GM23248 (cell line): ENCODE measurements at places on chromosomes 4 and X. TPM values are rescaled to one million over a fixed set of nuclear protein-coding genes. Genes with fewer than 3 reads are reported as not detected.

Gene TMEM47
- total RNA-seq = 185 and 188 TPM in 2 replicates

Gene NPY1R
- total RNA-seq = not detected in 2 replicates

Gene MAGEE1
- total RNA-seq = 0.86 and 1.1 TPM in 2 replicates

Gene KIAA0232
- 20.6 and 32.6 TPM in 2 replicates for total RNA-seq

Gene IL3RA
- not detected in 2 replicates for total RNA-seq

Gene AFP
- not detected in 2 replicates for total RNA-seq

Gene YTHDC1
- total RNA-seq = 38.0 and 41.4 TPM in 2 replicates

Gene KLKB1
- not detected in 2 replicates for total RNA-seq

Gene LDB2
- total RNA-seq = 76.6 and 79.7 TPM in 2 replicates

Gene PCDH10
- 0.11 TPM in 1 of 2 replicates, not detected in the other for total RNA-seq

Gene CFAP47
- not detected in 2 replicates for total RNA-seq

Gene VCX3A
- total RNA-seq = not detected in 2 replicates

Gene SSX3
- total RNA-seq = not detected in 2 replicates

DNA sequence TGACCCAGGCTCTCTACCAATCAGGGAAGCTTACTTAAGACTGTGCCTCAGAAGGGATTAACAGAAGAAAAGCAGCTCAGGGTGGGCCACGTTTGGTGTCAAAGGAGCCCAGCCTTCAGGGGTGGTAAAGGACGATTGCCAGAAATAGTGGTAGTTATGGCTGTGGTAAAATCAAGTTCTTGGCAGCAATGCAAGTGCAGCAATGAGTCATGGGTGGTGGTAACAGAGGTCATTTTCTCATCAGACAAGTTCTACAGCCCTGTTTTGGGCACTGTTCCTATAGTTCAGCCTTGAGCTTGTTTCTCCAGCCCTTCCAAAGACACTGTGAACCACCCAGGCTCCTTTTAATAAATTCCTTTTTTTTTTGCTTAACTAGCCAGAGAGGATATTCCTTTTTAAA is 120.3 kb downstream of the EFHC2 start:
- DNase-seq = peak; percentile 51

- DNase-seq = peak; percentile 55
Observed at GRCh38 chrX:2497961-2498780, 2.6 kb downstream of the DHRSX start.

DNA sequence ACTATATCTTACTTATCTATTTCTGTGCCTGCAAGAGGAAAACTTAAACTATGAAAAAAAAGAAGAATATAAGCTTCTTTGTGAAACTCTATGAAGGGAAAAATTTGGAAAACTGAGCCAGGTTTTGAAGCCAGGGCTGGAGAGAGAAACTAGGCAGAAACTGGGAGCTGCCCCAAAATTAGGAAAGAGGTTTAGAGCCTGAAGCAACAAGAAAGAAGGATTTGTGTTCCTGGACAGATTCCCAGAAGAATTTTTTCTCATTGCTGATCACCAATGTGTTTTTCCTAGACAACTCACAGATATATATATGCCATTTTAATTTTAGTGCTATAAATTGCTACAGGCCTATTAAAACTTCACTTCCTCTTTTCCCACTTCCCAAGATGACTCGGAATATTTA is 245.0 kb upstream of the GEMIN8 start:
- DNase-seq = no peak

DNA sequence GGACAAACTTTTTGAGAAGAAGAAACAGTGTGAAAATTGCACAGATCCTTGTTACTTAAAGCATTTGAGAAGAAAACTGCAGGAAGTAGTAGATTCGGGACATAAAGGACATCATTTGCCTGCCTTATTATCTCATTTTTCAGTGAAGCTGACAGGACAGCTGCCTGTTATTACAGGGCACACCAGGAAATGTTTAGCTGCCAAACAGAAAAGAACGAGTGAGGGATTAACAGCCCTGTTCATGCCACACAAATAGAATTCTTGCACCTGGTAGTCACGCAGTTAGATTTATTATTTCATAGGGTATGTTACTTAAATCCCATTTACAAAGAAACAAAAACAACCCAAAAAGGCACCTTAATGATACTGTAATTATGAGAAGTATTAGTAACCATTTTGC is 100.6 kb downstream of the CHIC2 start:
- DNase-seq = peak; percentile 32

DNA sequence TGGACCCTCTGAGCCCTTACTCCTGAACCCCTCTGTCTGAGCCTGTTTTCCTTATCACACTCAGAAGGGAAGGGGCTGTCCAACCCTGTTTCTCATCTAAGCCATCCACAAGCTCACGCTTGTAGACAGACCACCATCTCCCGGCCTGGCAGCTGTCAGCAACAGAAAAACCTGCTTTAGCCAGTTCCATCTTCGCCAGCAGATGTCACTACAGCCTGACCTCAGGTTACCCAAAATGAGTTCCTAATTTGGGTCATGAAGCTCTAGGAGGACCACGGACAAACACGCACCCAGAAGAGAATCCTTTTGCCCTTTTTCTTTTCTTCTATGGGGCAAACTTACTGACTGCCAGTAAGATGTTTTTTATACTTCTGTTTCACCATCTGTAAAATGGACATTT is 445.4 kb downstream of the BCOR start:
- DNase-seq = peak; percentile 39

DNA sequence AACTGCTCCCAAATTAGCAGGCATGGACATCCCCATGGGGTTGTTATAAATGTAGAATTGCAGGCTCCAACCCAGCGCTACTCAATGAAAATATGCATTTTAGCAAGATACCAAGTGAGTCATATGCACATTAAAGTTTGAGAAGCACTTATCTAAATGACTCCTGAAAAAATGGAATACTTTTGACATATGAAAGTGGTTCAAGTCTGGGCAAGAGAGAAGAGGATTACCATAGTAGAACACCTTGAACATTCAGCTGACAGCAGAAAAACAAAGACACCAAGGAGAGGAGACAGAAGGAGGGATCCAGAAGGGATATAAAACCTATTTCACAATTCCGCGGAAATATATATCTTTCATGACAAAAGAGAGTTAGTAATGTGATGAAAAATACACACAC is 63.2 kb upstream of the CT83 start:
- DNase-seq = no peak

GRCh38 chrX:41265615-41266014 is 68.3 kb upstream of the DDX3X start:
- DNase-seq = peak; percentile 89

- no peak for DNase-seq
Observed at GRCh38 chr4:41665636-41666207, 82.8 kb downstream of the PHOX2B start.

GRCh38 chr4:164924670-164925238 is 47.8 kb downstream of the APELA start:
- DNase-seq = peak; percentile 15

DNA sequence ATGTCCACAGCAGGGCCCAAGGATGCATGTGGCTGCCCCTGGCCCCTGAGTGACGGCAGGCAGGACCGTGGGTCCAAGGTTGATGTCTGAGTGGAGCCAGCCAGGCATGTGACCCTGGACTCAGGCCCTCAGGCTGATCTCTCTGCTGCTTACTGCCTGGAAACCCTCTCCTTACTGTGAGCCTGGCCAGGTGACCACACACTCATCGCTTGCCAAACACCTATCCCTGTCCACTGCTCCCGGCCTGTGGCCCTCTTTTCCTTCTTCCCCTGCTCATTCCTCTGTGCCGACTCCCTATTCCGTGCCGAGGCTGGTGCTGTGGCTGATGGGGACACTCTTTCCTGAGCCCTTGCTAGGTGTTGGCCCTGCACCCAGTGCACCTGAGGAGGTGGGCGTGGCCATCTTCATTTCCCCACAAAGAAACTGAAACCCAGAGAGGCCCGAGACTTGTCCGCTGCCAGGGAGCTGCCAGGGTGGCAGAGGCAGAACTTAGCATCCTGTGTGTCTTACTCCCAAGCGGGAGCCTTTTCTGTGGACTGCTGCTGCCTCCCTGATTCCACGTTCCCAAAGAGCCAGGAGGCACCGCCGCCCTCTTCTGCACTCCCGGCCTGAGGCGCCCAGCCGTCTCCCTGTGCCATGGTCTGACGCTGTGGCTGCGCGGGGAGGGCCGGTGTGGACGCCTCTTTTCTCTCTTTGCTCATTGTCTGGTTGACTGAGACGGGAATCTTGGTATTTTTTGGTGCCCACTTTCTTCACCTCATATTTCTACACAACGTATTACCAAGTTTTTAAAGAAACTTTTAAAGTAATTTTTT is 11.2 kb upstream of the RNF4 start:
- no peak for DNase-seq

GRCh38 chrX:1899841-1900240 is 285.0 kb downstream of the ASMT start:
- no peak for DNase-seq

DNA sequence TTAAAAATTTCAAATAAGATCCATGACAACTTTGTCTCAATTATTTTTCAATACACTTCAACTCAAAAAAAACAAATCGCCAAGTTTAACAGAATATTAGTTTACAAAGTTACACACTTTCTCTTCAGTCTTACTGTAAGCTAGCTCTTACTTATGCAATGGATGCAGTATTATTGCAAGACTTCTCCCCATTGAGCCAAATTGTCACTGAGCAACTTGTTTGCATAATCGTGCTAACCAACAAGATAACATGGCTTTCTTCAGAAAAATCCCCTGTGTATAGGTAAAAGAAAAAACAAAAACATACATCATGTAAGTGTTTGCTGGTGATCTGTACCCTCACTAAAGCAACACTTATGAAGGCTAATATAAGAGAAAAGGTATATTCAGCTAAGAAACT is 18.9 kb downstream of the DNAJB14 start:
- DNase-seq = no peak

DNA sequence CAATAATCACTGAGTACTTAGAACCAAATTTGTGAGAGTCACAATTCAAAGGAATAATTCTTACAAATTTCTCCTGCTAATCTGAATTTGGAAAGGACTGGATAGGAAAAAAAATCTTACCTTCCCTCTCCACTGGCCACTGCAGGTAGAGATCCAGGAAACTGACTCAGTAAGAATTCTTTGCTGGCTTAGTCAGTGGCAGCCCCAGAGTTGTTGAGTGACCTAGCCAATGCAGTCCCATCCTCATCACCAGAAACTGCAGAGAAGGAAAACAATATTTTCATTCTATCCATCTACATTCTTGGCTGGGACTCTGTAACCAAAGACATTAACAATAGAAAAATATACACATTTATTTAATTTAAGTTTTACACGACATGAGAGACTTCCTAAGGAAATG is 572.0 kb downstream of the ADGRL3 start:
- no peak for DNase-seq

DNA sequence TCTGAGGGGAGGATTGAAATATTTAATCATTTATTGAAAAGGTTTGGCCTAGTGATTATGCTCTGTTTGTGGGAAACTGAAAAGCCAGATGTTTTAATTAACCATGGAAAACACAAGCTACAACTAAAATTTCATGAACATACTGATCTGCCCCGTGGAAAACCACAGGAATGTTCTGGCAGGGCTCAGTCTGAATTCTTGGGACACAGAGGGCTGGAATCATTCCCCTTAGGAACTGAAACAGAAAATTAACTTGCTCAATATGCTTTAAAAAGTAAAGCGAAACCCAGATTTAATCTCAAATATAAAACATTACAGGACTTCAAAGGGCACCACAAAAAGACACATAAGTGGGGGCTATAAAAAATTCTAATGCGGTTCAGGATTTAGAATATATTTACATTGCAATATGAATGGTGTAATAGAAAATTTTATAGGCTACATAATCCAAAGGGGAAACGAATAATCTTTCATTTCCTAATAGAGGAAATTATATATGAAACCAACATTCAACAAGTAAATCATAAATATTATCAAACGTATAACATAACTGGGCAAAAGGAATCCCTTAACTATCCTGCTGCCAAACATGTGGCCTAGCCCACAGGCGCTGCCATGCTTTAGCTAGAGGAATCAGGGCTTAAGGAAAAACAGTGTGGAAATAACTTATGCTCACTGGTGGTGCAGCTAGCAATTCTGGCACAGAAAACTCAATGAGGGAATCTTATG is 70.9 kb downstream of the APBB2 start:
- DNase-seq = peak; percentile 94

DNA sequence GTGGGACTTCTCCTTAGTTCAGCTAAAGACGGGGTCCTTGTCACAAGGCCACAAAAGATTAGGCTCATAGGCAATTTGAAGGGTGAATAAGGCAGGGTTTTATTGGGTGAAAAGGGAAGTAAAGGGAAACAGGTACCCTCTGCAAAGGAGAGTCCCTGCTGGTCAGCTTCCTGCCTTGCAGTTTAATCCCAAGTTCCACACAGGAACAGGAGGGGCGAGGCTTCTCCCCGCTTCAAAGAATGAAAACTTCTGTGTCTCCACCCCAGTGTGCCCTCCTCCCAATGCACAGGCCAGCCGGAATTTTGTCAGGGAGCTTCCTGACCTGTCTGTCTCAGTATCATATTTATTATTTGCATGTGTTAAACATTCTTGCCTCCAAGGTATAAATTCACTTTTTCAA is 37.1 kb downstream of the ITM2A start:
- DNase-seq = no peak

DNA sequence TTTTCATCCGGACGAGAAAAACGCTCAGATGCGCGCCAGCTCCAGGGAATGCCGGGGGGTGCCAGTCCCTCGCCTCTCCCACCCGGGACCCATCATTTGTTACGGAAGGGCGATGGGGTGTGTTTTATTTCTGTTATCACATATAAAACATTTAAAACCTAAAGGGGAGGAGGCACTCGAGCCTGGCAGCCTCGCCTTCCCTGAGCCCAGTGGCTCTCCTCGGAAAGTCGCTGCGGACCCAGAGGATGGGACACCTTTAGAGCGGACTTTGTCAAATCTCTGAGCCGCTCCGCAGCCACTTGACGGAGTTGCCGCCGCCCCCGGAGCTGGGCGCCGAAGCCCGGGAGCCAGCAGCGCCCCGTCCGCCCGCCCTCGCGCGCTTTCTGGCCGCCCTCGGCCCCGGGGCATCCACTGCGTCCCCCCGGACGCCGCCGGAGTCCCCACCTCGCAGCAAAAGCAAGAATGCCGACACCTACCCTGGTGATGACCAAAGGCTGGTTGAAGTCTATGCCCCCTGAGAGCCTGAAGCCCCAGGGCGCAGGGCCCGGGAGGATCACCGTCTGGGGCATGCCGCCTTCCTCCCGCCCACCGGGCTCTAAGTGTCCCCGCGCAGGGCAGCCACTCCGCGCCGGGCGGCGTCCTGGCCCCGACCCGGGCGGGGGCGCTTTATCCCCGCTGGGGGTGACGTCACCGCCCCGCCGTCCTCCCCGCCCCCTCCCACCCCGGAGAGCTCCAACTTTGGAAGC is at the start of gene PDLIM3:
Gene PDLIM3, minus strand, starts transcription at position 642 of the 746 bp plus-strand sequence. Its CDS starts 73 bp downstream, at position 569.
- peak; percentile 51 for DNase-seq

DNA sequence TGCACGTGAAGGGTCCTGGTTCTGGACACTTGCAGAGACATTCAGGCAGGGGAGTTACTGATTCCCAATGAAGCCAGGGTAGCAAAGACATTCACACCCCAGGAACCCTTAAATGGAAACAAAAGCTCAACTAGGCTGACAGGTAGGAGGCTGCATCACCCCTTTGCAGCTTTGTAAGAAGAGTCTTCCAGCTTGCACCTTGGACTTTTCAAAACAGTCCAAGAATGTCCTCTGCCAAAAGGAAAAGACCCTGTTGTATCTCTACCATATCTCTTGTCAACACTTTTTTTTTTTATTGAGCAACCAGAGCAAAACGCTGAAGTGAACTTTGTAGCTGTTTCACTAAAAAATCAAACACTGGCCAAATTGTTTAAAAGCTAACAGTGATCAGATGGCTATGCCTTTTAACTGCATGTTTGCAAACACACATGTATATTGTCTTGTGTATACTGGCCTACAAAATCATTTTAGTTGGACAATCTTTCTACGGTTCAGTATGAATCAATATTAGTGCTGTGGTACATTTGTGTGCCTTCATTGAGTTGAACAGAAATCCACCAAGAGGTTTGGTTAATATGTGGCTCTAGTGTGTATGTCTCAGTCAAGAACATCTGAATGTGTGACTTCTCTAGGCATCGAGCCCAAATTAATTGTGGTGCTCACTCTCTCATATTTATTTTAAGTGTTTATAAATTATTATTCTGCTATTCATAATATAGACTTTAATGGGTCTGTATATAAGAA is 18.5 kb upstream of the WWC2 start:
- DNase-seq = no peak
